ELR (cell line): ENCODE measurements at places on chromosomes 2 and 18.

GRCh38 chr2:39689272-39689841, 23.6 kb downstream of the TMEM178A start:
- DNase-seq, result no peak

DNA sequence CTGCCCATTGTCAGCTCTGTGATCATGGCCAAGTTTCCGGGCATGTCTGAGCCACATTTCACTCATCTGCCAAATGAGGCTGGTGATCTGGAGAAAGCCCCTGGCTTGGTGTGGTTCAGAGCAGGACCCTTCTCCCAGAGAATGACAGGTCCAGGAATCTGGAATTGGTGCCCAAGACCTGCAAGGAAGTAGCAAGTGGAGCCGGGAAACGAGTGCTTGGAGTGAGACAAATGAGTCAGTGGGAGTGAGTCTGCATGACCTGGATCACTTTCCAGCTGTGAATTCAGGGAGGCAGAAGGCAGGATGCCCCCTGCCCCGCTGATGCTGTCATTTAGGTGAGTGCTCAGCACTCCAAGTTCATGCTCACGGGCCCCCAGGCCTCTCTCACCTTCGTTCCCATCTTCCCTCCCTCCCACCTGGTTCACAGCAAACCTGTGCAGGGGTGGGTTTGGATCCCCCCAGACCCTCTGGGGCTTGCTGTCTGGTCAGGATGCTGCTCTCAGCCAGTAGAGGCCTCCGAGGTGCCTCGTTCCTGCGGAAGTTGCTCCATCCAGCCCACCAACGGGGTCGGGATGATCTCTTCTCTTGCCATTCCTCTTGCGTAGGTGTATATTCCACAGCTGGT, 104.4 kb downstream of the INHBB start:
- peak; percentile 27 for DNase-seq

DNA sequence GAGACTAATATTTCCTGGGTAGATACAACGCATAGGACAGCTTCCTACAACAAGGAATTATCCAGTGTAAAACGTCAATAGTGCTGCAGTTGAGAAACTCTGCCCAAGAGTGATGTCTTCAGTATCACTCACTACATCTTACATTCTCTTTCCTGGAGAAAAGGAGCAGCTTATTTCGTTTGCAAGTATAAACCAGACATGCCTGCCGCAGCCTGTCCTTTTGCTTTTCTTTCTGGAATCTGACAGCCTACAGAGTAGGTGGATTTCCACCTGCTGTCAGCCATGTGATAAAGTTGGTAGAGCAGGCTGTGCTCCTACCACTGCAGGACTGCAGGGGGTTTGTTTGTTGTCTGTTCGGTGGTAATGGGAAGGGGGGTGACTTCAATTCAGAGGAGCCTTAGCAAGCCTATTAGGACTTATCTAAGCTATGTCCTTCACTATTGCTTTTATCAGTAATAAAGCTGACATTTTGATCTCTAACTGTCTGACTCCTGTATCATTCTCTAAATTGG, 439.1 kb downstream of the GRB14 start:
- no peak for DNase-seq

- DNase-seq, result peak; percentile 73
Observed at GRCh38 chr2:177147093-177147694, 65.4 kb upstream of the HNRNPA3 start.

- DNase-seq, result peak; percentile 51
Observed at GRCh38 chr2:72803151-72803550, 22.7 kb downstream of the EXOC6B start.

DNA sequence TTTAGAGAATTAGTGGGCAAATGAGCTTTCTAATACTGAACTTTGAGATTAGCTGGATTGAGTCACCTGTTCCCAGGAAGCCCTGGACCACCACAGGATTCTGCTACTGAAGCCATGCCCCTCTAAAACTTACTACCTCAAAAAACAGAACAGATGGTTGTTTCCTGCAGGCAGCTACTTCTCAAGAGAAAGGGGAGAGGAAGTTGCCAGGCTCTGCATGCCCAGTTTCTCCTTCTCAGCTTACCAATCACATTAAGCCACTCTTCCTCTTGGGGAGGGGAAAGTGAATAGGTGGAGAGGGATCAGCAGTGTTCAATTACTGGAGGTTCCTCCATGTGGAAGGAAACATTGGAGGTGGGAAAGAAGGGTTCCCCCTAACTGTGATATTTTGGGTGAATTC, 24.9 kb upstream of the C1GALT1C1L start:
- no peak for DNase-seq

- DNase-seq, result peak; percentile 70
Observed at GRCh38 chr2:120620025-120620793, 115.5 kb upstream of the GLI2 start.

GRCh38 chr18:5951515-5952091, 56.3 kb upstream of the TMEM200C start:
- no peak for DNase-seq

- DNase-seq, result no peak
Observed at GRCh38 chr18:9854801-9855676, 30.7 kb upstream of the TXNDC2 start.

GRCh38 chr18:26978812-26979341, 113.4 kb upstream of the AQP4 start:
- DNase-seq, result no peak

GRCh38 chr2:196289000-196289399, 117.6 kb upstream of the STK17B start:
- no peak for DNase-seq

DNA sequence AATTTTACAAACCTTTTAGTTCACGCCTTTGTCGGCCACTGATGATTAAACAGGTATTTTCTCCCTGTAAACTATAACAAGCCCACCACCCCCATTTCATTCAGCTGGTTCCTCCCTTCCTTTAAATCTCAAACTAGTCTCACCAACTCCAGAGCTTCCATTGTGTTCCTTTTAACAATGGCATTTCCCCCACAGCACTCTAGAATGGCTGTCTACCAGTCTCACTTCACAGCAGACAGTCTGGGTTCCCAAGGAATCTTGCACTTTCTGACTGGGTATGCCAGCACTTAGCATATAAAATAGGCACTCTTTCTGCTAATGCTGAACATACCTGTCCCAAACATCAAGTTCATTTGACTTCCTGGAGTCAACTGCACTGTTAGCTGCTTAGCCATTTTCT, 75.3 kb downstream of the CCDC93 start:
- no peak for DNase-seq

DNA sequence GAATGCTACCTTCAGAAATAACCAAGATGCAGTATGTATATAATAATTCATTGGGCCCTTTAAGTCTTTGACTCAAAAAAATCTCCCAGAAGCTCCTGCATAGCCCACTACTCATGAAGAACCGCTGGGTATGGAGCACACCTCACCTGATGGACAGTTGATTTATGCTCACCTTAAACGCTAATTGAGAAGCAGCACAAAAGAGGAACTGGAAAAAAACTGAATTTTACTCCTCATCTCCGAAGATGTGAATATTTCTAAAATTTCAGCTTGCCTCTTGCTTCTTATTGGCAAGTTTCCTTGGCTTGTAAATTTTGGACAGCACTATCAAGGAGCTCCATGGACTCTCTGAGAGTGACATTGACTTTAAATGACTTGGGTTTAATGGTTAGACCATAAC, 5.5 kb downstream of the CYP1B1 start:
- no peak for DNase-seq

GRCh38 chr2:211800001-211800400, 738.6 kb downstream of the ERBB4 start:
- no peak for DNase-seq

GRCh38 chr2:234060236-234060635, 9.7 kb downstream of the SPP2 start:
- no peak for DNase-seq

DNA sequence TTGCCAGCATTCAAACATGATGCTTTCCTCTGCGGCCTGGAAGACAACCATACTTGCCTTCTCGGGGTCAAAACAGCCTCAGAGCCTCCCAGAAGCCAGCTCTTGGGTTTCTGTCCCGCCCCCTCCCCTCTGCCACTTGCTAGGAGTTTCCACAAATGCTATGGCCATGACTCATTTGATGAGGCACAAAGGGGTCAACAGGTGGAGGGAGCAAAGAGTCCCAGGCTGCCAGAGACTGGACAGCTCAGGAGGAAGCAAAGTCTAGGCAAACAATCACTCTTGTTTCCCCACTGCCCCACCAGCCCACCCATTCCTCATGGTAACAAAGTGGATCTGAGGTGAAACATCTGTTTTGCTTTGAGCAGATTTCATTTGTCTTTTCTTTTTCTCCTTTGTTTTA, 551.1 kb downstream of the TNS1 start:
- DNase-seq, result peak; percentile 65

GRCh38 chr2:219042750-219043149, 1.4 kb upstream of the CFAP65 start:
- DNase-seq, result no peak

GRCh38 chr2:24399434-24400206, 39.3 kb upstream of the ITSN2 start:
- DNase-seq, result no peak

DNA sequence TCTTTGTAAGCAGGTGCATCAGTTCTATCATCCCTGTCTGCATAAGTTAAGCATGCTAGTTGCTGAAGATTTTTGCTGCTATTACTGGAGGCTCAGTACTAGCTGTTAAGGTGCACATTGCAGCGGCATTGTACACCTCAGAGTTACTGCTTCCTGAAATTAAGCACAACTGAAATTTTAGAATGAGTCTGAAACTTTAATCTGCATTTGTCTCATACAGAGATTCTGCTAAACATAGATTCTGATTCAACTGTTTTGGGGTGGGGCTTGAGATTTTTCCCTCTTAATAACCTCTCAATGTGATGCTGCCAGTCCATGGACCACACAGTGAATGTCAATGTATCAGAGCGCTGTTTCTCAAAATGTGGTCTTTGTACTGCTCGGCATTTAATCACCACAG, 585.7 kb upstream of the GCFC2 start:
- DNase-seq, result no peak

GRCh38 chr2:120497261-120497977, 151.5 kb downstream of the INHBB start:
- no peak for DNase-seq

DNA sequence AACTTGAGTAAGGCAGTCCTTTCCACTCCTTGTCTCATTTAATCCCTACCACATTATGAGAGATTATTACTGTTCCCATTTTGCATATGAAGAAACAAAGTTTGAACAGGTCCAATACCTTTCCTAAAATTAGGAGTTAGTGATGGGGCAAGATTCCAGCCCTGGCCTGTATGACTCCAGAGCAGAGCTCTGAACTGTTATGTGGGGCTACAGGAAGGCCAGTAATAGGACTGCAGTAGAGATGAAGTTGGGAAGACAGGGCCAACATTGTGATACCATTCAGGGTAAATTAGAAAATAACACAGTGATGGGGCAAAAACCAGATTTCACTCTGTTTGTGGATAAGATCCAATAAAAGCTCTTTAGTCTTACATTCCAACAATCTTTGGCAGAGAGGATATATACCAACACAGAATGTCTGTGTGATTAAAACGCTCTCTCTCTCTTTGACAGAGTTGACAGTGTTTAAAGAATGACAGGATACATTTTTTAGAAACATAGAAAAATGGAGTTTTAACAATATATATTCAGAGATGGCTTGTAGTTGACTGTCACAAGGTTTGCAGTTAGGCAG, 22.7 kb downstream of the KATNAL2 start:
- DNase-seq, result no peak

DNA sequence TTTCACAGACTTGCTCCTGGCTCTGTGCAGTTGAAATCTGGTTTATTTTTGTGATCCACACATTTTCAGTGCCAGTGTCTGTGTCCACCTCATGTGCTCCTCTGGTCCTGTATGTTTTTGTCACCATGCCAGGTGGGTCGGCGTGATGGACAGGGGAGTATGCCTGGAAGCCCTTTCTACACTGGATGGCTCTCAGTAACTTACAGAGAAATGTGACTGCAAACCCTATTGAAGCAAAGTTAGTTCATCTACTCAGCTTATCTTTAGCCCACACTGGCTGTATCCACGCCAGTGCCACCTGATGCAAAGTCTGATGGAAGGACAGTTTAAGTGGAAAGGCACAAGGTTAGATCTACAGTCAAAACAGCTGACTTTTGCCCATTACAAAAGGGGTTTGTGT, 4.3 kb downstream of the IMPA2 start:
- DNase-seq, result no peak

- peak; percentile 24 for DNase-seq
Observed at GRCh38 chr2:88181511-88181910, 11.4 kb downstream of the THNSL2 start.

- DNase-seq, result peak; percentile 65
Observed at GRCh38 chr2:112482309-112483041, 519 bp downstream of the TTL start.

DNA sequence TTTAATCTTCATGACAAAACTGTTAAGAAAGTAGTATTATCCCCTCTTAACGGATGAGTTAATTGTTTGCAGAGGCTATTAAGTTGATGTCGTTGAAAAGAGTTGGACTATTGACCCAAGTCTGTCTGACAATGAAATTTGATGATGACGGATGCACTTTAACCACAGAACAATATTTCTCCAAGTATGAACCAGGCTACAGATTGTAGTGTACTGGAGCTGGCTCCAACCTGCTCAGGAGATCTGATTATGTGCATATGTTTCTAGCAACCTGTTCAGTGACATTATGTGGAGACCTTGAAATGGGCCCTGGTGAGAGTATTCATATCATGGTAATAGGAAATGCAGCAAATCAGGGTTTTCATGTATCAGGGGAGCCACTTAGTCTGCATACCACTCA, 174.1 kb downstream of the CDH7 start:
- DNase-seq, result no peak

DNA sequence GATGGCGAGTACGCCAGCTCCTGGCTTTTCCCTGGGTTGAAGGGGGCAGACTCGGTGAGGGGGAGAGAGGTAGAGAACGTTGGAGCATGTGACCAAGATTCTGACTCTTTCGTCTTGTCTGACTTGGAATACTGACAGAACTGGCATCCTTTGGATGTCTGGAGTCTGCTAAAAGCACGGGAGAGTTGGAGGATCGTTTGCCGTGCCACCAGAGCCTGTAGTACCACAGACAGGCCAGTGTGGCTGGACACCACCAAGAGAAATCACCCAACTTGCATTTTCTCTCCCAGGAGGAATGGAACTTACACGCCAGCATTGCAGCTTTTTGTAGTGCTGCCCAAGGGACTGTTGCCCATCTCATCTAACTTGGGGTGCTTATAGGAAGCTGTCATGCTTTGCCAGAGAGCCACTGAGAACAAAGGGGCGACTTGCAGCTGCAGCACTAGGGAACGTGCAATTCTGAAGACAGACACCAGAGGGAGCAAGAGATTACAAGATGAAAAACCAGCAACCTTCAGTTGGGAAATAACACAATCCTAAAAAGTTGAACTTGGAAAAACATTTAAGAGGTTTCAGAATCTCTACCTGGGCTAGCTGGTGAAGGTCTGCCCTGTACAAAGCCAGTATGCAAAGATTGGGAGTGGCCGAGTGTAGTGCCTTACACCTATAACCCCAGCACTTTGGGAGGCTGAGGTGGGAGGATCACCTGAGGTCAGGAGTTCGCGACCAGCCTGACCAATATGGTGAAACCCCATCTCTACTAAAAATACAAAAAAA, 24.1 kb downstream of the PSMG2 start:
- peak; percentile 80 for DNase-seq

DNA sequence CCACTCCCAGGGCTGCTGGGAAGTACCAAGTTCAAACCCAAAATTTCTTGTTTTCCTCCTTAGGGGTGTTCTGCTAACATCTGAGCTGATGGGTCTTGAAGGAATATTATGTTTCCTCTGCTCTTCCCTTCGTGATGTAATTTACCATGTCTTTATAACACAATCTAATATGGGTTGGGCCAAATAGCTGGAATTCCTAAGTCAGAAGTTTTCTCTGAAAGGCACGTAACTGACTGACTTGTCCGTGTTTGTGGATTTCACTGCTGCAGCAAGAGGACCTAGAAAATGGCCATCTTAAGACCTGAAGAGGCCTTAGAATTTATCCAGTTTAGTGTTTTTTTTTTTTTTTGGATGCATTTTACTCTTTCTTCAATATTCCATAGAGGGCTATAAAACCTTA, 256.7 kb downstream of the DCDC2C start:
- no peak for DNase-seq
